ENCODE measurements at places on chromosomes 2 and 18. TPM values are rescaled to one million over a fixed set of nuclear protein-coding genes. Genes with fewer than 3 reads are reported as not detected.

Gene VSNL1
- not detected for polyA plus RNA-seq

Gene MLPH
- not detected for polyA plus RNA-seq

Gene GAL3ST2
- not detected for polyA plus RNA-seq

Gene TTN
- under 0.01 TPM for polyA plus RNA-seq

Gene WNT10A
- polyA plus RNA-seq, result 0.04 TPM

Gene TWSG1
- 1.1 TPM for polyA plus RNA-seq

Gene LYG2
- not detected for polyA plus RNA-seq

Gene CLHC1
- polyA plus RNA-seq, result 0.86 TPM

Gene SCG2
- not detected for polyA plus RNA-seq
